Left hindlimb (tissue), 1 donor: ENCODE measurements at places on chromosomes 2 and 18.

DNA sequence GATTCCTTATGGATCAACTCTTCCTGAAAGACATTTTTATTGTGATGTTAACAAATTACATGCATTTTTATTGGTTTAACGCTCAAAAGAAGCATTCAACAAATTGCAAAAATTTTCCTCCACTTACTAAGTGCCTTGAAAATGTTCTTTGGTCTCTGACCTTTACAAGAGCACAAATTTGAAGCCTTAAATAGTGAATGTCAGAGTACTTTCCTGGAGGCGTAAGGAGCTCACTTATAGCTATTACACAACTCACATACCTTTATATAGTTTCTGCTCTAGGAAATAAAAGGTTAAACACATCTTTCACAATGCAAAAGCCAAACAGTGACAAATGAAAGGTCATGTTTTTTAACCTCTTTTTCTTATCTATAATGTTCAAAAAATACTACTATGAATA, 405.7 kb upstream of the ZNF804A start:
- no peak for DNase-seq

- peak; percentile 57 for DNase-seq
Observed at GRCh38 chr2:241507430-241508239, 749 bp downstream of the STK25 start.

- no peak for DNase-seq
Observed at GRCh38 chr2:130823886-130824491, 12.7 kb upstream of the ARHGEF4 start.

DNA sequence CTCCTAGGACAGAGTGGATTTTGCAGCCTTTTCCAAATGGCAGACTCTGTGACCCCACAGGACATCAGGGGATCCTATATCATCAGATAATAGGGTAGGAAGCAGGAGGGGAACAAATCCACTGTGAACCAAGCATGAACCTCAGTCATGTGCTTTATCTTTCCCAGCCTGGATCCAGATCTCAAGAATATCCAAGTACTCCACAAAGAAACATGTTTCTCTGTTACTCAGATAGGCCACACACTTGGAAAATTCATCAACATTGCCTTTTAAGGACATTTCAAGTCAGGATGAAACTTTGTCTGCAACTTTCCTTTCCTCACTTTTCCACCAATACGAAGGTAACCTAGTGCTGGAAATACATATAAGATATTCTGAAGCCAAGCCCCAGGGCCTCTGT, 85.8 kb downstream of the RDH14 start:
- DNase-seq = no peak

- no peak for DNase-seq
Observed at GRCh38 chr2:62038975-62039771, 133.7 kb downstream of the COMMD1 start.

- no peak for DNase-seq
Observed at GRCh38 chr2:33083699-33084387, 137.1 kb downstream of the LTBP1 start.

GRCh38 chr2:153403940-153404339, 74.6 kb downstream of the RPRM start:
- DNase-seq = no peak

- DNase-seq = no peak
Observed at GRCh38 chr18:58785171-58785805, 79.4 kb upstream of the ZNF532 start.

GRCh38 chr18:50527636-50528307, 32.1 kb upstream of the MAPK4 start:
- DNase-seq = no peak

DNA sequence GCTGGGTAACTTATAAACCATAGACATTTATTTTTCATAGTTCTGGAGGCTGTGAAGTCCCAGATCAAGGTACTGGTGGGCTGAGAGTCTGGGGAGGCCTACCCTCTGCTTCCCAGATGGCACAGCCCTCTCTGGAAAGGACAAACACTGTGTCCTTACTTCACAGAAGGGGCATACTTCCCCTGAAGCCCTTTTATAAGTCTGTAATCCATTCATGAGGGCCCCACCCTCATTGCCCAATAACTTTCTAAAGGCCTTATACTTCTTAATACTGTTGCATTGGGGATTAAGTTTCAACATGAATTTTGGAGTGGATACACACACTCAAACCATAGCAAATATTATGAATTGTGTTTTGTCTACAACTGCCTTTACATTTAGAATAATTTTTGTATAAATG, 36.0 kb downstream of the ATIC start:
- DNase-seq = no peak

GRCh38 chr18:58998401-58999203, 133.9 kb downstream of the ZNF532 start:
- DNase-seq = peak; percentile 81

- DNase-seq = no peak
Observed at GRCh38 chr2:30625276-30625675, 178.2 kb downstream of the LCLAT1 start.

DNA sequence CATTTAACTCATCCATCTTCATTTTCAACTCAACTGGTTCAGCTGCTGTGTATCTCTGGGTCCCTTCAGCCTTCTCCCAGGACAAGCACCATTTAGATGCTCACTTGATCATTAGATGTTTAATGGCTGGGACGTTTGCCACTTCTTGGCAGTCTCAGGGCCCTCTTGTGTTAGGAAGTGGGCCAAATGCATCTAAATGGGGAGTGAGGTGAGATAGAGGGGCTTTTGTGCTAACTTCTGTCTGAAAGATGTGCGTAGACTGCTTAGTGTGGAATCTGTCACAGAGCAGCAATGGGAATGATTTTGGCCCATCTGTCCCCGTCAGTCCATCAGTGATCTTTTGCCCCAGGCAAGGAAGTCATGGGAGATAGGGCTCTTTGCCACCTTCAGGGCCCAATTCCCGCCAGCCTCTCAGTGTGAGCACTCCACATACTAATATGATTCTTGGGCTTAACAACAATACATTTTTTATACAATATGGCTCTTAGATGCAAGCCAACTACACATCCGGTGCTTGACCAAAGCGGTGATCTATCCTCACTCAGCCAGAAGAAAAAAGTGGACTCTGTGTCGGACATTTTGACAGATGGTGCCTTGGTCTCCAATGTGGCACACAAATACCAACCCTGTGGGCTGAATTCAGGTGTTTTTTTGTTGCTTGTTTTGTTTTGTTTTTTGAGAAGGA, 95.7 kb upstream of the EPC2 start:
- no peak for DNase-seq

DNA sequence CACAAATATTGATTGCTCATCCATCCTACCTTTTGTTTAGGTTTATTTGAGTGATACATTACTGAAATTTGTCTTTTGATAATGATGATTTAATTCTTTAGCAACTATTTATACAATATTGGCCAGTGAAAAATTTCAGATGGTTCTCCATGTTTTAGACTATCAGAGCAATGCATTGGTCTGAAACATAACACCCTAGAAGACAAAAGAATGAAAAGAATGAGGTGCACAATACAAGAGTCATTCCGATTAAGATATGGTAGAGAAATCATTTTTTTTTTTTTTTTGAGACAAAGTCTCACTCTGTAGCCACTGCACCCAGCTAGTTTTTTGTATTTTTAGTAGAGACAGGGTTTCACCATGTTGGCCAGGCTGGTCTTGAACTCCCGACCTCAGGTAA, 197.4 kb upstream of the FAM98A start:
- no peak for DNase-seq

DNA sequence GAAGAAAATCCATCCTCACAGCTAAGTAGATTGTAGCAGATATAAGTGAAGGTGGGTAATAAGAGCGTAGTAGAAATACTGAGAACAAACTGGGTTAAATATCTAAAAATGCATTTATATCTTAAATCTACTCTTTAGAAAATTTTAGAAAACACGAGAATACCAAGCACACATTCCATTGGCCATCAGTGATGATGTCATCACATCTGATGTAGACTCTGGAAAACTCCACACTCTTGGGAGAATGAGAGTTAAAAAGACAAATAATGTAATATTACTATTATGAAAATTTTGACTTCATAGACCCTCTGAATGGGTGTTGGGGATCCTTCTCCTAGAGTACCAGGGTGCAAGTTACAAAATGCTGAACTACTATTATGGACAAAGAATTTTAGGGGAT, 3.7 kb downstream of the RIOK3 start:
- DNase-seq = no peak

GRCh38 chr2:8485736-8486135, 196.1 kb upstream of the ID2 start:
- DNase-seq = no peak

- no peak for DNase-seq
Observed at GRCh38 chr18:22337833-22338232, 79.9 kb downstream of the CTAGE1 start.

DNA sequence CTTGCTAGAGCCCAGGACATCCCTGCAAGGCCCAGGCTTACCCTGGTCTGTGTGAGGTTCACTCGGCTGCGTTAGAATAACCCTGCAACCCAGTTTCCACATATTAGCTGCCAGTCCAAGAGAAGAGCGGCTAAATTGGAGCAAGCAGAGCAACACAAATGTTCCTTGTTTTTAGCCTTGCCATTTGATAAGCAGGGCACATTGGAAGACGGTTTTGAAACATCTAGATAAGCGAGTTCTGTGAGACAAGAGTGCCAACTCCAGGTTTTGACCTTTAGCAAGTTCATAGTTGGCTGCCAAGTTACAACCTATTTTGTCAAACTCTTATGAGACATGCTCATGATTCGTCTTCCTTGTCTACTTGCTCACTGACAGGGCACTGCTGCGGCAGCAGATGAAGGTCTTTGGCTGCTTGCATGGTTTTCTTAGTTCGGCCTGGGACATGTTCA, 23.5 kb downstream of the DPP4 start:
- DNase-seq = no peak

GRCh38 chr2:28358668-28359201, 33.9 kb upstream of the FOSL2 start:
- no peak for DNase-seq

DNA sequence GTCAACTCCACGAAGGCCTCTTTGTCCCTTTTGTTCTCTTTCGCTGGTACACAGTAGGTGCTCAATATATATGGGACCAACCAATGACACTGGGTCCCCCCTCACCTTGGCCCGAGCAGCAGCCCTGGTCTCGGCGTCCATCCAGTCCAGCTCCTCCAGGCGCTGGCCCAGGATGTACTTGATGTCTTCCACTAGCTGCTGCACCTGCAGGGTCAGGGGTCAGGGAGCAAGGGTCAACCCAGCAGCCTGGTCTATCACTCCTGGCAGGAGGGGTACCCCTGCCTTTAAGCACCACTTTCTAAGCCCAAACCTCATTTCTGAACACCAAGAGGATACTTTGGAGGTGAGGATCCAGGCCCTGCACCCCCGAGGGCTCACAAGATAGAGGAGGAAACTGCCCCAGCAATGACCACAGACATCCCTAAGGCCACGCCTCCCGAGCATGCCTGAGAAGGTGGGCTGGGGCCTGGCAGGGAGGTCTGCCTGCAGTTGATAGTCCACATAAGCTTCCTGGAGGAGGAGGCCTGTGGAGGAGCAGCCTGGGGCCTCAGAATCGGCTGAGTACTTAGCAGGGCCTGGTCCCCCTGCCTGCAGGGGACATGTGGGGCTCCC, 4.2 kb downstream of the ECEL1 start:
- peak; percentile 4 for DNase-seq

DNA sequence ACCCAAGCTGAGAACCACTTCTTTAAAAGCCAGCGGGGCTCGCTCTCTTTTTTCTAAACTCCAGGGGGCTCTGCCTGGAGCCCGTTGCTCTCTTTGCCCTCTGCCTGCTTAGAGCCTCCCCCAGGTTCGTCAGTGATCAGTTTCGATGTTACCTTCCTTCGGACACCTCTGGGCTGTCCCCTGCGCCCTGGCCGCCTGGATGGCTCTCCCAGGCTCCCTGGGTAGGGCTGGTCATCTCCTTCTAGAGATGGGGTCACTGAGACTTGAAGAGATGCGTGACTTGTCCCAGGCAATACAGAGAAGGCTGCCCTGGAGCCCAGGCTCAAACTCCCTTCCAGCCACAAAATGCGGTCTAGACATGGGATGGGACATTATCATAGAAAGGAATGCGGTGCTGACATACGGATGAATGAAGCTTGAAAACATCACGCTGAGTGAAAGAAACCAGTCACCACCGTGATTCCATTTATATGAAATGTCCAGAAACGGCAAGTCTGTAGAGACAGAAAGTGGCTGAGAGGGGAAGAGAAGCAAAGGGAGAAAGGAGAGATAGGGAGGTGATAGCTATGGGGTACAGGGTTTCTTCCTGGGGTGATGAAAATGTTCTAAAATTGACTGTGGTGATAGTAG, 14.6 kb downstream of the KCNF1 start:
- DNase-seq = no peak

DNA sequence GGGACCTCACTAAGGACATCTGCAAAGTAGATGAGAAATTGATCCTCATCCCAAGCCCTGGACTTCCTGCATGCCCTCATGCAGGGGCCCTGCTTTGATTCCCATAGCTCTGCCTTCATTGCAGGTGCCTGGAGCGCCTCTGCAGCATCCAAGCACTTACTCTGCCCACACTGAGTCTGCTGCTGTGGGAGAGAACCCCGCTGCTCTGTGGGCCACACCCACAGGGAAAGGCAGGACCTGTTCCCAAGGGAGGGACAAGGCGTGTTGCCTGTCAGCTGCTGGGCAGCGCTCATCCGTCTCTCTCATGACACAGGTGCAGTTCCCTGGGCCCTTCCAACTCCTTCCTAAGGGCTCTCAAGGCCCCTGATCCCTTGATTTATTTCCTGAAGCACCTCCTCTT, 266.8 kb upstream of the SMIM21 start:
- DNase-seq = no peak

DNA sequence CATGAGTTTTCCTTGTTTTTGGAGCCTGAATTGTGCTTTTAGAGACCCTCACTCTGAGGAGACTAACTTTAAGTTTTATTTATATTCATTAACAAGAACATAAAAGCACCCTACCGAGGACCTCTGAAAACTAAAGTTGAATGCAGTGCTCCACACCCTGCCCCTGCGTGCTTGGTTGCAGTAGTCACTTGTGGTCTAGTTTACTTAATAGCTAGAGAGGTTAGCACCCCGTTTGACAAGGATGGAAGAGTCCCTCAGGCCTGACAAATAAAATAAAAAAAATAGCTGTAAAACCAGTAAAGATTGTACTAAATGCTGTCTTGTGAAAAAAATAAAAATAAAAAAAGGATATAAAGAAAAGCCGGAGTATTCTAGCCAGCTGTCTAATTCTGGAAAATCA, 395.2 kb downstream of the MTX2 start:
- no peak for DNase-seq

DNA sequence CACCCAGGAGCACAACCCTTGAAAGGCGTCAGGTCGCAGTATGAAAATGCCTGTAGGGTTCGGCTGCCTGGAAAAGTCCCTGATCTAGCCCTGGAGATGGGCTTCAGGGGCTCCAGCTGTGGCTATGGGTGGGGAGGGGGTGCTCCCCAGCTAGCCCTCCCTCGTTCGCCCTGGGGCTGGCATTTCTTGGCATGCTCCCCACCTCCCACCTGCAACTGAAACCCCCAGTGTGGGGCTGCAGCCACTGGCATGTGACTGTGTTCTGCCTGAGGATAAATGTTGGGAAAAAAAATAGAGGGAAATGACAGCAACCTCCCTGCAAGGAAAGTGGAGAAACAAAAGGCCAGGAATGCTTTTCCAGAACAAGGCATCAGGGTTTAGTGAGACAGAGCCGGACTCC, 109.2 kb downstream of the COPS8 start:
- no peak for DNase-seq
